Right atrium auricular region (tissue), 2 donors: ENCODE measurements at places on chromosomes 13 and 19. TPM values are rescaled to one million over a fixed set of nuclear protein-coding genes. Genes with fewer than 3 reads are reported as not detected.

DNA sequence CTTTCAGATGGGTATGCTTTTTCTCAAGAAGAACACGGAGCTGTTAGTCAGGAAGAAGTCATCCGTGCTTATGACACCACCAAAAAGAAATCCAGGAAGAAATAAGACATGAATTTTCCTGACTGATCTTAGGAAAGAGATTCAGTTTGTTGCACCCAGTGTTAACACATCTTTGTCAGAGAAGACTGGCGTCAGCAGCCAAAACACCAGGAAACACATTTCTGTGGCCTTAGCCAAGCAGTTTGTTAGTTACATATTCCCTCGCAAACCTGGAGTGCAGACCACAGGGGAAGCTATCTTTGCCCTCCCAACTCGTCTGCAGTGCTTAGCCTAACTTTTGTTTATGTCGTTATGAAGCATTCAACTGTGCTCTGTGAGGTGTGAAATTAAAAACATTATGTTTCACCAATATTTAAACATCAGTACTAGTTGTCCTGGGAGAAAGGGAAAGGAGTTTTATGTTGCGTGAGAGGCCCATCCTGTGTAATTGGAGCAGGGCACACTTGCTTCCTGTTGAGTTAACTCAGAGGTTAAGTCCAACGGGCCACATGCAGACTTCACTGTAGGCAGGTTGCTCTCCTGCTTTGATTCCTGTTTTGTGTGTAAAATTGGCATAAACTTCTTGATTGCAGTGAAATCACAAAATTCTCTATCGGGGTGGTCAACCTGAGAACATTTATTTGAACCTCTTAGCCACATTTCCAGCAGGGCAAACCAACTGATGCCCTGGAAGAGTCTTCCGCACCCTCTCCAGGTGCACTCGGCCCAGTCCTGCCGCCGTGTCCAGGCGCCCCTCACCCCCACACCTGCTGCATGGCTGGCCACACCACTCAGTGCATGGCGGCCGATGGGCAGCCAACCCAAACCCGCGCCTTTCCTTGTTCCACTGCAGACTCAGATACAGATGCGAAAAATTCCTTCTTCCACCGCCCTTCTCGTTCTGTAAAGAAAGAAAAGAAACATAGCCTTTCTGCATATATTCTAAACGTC, 31.6 kb downstream of the SHISA2 start:
- no peak overlapping the region for H3K4me3 ChIP-seq
- DNase-seq, result no peak
- H3K27ac ChIP-seq, result no peak overlapping the region
- H3K36me3 ChIP-seq, result no peaks in the 10 kb centered on the region
- H3K27me3 ChIP-seq, result no peaks in the 10 kb centered on the region
- H3K4me1 ChIP-seq, result peaks cover 44% of the 10 kb centered on the region

HAUS8 gene
- total RNA-seq, result 5.0 TPM

GRCh38 chr13:33134213-33134612, 118.0 kb downstream of the KL start:
- H3K27ac ChIP-seq, result no peak overlapping the region
- DNase-seq, result no peak
- H3K4me1 ChIP-seq, result peaks cover 37% of the 10 kb centered on the region
- no peaks in the 10 kb centered on the region for H3K27me3 ChIP-seq

ZBTB32 gene
- not detected for total RNA-seq

GRCh38 chr19:19361075-19361594, 40.5 kb downstream of the MAU2 start:
- H3K27me3 ChIP-seq, result no peaks in the 10 kb centered on the region
- peaks cover 15% of the 10 kb centered on the region for H3K4me1 ChIP-seq
- H3K4me3 ChIP-seq, result no peak overlapping the region
- H3K36me3 ChIP-seq, result peaks cover 14% of the 10 kb centered on the region

NDFIP2 gene
- total RNA-seq, result 29.0 TPM

- no peaks in the 10 kb centered on the region for H3K36me3 ChIP-seq
- H3K4me3 ChIP-seq, result no peak overlapping the region
- DNase-seq, result no peak
- H3K27me3 ChIP-seq, result no peaks in the 10 kb centered on the region
- H3K4me1 ChIP-seq, result no peaks in the 10 kb centered on the region
Observed at GRCh38 chr13:71677124-71677523, 189.9 kb downstream of the DACH1 start.

- no peak overlapping the region for H3K27ac ChIP-seq
- no peak for DNase-seq
- no peak overlapping the region for H3K4me3 ChIP-seq
- H3K27me3 ChIP-seq, result no peaks in the 10 kb centered on the region
- no peaks in the 10 kb centered on the region for H3K4me1 ChIP-seq
Observed at GRCh38 chr13:31937436-31937835, 94.1 kb upstream of the FRY start.

GRCh38 chr19:8084152-8084551, 31.6 kb downstream of the CCL25 start:
- no peaks in the 10 kb centered on the region for H3K27me3 ChIP-seq
- H3K4me3 ChIP-seq, result no peak overlapping the region
- DNase-seq, result no peak
- no peaks in the 10 kb centered on the region for H3K4me1 ChIP-seq
- no peak overlapping the region for H3K27ac ChIP-seq

- H3K27ac ChIP-seq, result no peak overlapping the region
- H3K36me3 ChIP-seq, result no peaks in the 10 kb centered on the region
- no peaks in the 10 kb centered on the region for H3K27me3 ChIP-seq
- no peaks in the 10 kb centered on the region for H3K4me1 ChIP-seq
- H3K4me3 ChIP-seq, result no peak overlapping the region
Observed at GRCh38 chr19:5850189-5850588, 1.1 kb downstream of the FUT3 start.

DNA sequence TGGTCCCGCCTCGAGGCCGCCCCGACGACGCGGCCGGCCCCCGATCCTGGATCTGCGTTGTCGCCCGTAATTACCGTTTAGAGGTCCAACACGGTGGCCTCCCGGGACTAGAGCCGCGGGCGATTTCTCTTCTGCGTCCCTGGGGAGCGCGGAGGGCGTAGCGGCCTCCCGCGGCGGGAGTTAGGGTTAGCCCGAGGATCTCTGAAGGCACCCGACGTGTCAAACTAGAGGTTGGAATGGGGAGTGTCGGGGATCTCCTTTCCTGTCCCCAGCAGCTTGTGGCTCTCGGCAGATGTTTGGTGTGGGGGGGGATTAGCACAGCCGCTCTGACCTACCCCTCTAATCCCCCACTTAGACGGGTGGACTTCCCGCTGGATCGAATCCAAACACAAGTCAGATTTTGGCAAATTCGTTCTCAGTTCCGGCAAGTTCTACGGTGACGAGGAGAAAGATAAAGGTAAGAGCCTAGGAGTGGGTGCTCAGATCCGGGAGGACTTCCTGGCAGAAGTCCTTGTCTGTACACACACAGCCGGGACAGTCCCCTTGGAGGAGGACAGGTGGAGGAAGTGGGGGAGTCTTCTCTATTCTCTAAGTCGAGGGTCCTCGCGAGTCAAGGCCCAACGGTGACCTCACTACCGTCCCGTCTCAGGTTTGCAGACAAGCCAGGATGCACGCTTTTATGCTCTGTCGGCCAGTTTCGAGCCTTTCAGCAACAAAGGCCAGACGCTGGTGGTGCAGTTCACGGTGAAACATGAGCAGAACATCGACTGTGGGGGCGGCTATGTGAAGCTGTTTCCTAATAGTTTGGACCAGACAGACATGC, 581 bp downstream of the CALR start:
- H3K4me1 ChIP-seq, result peaks cover 2% of the 10 kb centered on the region
- H3K27ac ChIP-seq, result peak overlapping the region; percentile 96
- H3K27me3 ChIP-seq, result no peaks in the 10 kb centered on the region
- peaks cover 43% of the 10 kb centered on the region for H3K36me3 ChIP-seq
- H3K4me3 ChIP-seq, result peak overlapping the region; percentile 99

DNA sequence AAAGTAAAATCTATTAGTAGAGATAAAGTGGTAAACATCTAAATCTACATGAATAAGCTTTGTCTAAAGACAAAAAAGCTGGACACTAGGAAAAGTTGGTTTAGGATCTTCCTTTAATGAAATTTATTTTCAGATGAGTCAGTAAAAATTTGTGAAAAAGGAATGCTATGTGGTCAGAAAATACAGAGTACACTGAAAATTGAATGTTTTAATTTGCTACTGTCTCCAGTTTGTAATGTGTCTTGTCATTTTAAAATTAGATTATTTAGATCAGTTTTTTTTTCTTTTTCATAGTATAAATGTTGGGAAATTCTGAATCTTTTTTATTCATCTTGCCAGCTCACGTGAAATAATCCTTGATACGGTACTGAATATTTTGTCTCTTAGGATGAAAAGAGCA, 56.9 kb downstream of the SLITRK6 start:
- H3K27ac ChIP-seq, result no peak overlapping the region
- H3K4me3 ChIP-seq, result no peak overlapping the region
- no peaks in the 10 kb centered on the region for H3K27me3 ChIP-seq
- H3K36me3 ChIP-seq, result no peaks in the 10 kb centered on the region
- no peaks in the 10 kb centered on the region for H3K4me1 ChIP-seq

UNC13A gene
- total RNA-seq, result 0.08 TPM

KLK8 gene
- total RNA-seq, result 2.9 TPM

GRCh38 chr19:41945135-41945766, 13.9 kb downstream of the RABAC1 start:
- H3K27ac ChIP-seq, result no peak overlapping the region
- no peak for DNase-seq
- H3K4me3 ChIP-seq, result no peak overlapping the region
- H3K27me3 ChIP-seq, result no peaks in the 10 kb centered on the region
- H3K4me1 ChIP-seq, result peaks cover 12% of the 10 kb centered on the region

- no peak for DNase-seq
- H3K27me3 ChIP-seq, result no peaks in the 10 kb centered on the region
- H3K4me3 ChIP-seq, result peak overlapping the region; percentile 95
- H3K27ac ChIP-seq, result no peak overlapping the region
Observed at GRCh38 chr19:10118960-10119359, 739 bp downstream of the EIF3G start.

- no peak for DNase-seq
- no peaks in the 10 kb centered on the region for H3K36me3 ChIP-seq
- no peaks in the 10 kb centered on the region for H3K27me3 ChIP-seq
Observed at GRCh38 chr13:67367399-67367798, 137.3 kb upstream of the PCDH9 start.

DNA sequence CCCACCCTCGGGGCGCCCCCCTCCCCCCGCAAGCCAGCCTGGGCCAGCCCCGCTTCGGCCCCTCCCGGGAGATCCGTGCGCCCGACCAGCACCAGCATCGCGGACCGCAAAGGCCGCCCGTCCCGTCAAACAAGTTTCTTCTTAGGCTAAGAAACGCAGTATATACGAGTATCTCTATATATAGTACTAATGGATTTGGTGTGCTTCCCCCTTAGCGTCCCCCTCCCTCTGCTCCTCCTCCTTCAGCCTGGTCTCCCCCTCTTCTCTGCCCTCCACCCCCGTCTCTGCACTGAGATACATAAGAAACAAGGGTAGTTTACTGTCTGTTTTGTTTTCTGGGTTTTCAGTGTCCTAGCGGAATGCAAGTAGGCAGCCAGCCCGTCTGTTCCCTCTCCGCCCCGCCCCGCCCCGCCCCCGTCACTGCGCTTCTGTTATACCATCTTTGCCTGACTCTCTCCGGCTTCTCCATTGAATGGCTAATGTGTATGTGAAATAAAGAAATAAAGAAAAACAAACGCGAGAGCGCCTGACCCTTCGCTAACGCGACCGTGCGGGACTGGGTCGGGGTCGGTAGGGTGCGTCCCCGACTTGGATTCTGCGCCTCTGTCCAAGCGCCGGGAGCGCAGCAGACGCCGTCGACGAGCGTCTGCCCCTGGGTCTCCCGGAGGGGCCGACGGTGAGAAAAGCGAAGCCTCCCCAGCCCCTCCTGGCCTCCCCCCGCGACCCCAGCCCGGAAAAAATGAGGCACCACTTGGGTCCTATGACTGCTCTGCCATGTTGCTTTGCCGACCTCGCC, 4.2 kb downstream of the LYL1 start:
- H3K4me1 ChIP-seq, result peaks cover 95% of the 10 kb centered on the region
- peaks cover 6% of the 10 kb centered on the region for H3K36me3 ChIP-seq

MBD3 gene
- total RNA-seq, result 86.8 TPM

DNA sequence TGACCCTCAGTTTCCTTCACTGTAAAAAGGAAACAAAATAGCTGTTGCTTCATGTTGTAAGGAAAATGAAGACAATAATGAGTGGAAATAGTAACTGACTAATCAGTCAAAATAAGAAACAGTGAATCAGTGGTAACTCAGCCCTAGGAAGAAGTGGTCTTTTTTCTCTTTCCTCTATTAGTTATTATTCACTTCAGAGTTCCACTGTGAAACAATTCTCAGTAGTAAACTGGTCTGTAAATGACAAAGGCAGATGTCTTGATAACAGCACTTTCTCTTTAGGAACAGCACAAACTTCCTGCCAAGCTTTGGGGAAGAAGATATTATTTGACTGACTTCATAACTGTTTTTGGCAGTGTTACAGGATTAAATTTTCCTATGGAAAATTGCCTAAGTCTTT, 600.5 kb upstream of the KLHL1 start:
- no peak for DNase-seq
- no peak overlapping the region for H3K27ac ChIP-seq
- no peaks in the 10 kb centered on the region for H3K27me3 ChIP-seq
- H3K36me3 ChIP-seq, result no peaks in the 10 kb centered on the region

INAFM1 gene
- total RNA-seq, result 7.0 TPM

TNFAIP8L1 gene
- total RNA-seq, result 4.2 TPM

EXOC3L2 gene
- 8.2 TPM for total RNA-seq

DNA sequence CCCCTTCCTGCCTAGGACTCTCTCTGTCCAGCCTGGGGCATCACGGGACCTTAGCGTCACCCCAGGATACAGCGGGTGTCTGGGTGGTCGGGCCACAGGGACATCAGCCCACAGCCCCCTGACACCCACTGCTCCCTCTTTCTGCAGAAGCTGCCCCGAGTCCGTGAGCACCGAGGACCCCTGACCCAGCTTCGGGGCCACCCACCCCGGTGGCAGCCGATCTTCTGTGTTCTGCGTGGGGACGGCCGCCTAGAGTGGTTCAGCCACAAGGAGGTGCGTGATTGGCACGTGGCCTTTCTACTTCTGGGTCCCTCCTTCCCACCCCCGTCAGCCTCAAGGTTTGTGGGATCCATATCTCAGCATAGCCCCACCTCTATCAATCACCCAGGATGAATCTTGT, 20.7 kb downstream of the PGLS start:
- H3K4me3 ChIP-seq, result no peak overlapping the region
- no peak overlapping the region for H3K27ac ChIP-seq
- DNase-seq, result no peak
- H3K4me1 ChIP-seq, result no peaks in the 10 kb centered on the region
- no peaks in the 10 kb centered on the region for H3K27me3 ChIP-seq

DNA sequence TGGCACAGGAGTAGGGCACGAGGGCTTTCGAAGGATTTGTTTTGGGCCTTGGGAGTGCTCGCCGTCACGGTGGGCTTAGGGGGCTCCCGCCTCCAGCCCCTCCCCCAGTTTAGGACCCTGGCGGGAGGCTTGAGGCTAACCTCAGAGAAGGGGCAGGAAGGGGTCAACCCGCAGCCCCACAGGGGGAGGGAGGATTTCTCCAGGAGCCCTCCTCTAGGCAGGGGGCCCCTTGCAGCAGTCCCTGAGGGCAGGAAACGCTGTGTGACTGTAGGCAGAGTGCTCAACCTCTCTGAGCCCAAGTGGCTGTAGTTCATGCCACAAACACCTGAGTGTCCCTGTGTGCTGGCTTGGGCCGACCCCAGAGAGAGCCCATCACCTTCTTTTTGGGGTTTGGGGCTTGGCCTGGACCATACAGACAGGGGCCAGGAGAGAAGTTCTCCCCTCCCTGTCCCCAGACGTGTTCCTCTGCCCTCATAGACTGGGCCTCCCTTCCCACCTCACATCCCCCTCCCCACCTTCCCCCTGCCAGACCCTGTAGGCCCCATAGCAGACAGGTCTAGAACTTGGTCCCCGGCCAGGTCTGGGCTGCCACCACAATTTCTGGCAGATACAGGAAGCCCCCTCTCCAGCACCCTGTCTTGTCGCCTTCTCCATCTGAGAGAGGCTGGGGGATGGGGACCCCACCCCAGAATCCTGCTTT, 8.1 kb downstream of the ISYNA1 start:
- no peak for DNase-seq
- peak overlapping the region; percentile 63 for H3K27ac ChIP-seq
- H3K4me1 ChIP-seq, result no peaks in the 10 kb centered on the region
- peak overlapping the region; percentile 55 for H3K4me3 ChIP-seq
